ENCODE measurements at places on chromosomes 5 and 9.

GRCh38 chr5:106089073-106089472 lies 1581.7 kb downstream of the EFNA5 start:
- DNase-seq = no peak

DNA sequence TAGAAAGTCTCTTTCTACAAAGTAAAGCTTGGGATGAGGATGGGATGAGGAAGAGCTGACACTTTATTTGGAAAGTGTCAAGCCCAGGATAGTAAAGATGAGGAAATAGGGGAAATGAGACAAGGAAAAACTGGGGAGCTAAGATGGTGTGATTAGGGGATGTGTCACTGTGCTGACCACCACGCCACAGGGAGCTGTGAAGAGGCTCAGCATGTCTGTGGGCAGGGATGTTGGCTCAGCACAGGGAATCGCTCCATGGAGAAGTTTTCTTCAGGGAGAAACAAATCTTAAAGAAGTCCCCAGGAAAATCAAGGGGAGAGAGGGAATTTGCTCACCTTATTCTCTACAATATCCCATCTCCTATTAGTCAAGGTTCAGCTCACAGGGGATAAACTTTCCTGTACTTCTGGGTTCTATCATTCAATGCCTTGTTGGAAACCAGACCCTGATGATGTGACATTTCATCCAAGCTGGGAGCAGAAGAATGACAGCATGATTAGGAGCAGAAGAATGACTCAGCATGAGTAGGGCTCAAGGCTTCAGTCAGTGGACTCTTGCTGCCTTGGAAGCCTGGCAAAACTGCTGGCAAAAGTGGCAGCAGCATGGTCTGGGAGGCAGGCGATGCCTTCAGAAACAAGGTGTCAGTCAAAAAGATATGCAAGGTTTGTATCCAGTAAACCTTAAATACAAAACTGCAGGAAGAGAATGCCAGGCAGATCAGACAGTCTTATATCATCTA lies 4.9 kb downstream of the HSPB3 start:
- DNase-seq = no peak

DNA sequence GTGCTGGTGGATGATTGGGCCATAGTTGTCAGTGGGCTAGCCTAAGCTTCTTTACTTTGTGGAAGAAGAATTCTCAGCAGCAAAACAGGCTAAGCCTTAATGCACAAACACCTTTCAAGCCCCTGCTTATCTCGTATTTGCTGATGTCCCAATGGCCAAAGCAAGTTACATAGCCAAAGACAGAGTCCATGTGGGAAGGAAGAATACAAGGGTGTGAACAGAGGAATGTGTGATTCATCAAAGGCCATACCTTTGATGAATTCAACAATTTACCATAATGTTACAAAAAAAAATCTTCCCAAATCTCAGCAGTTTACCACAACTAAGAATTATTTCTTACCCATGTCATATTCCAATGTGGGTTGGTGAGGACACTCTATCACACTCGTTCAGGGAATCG lies 1.2 kb upstream of the YTHDC2 start:
- no peak for DNase-seq

DNA sequence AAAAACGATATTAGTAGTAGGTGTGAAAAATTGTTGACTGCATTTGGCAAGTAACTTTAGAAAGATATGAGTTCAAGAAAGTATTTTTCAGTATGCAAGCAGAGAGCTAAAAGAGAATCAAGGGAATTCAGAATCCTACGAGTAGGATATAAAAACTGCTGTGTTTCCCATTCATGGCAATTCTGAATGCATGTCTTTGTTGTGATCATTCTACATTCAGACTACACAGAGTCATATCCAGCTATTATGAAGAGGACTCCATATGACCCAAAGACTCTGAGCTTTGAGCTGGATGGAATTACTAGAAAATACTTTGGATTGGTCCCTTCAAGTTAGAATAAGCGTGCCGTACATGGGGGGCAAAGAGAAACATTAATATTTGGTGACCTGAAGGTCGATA lies 12.0 kb downstream of the IFNE start:
- DNase-seq = no peak

DNA sequence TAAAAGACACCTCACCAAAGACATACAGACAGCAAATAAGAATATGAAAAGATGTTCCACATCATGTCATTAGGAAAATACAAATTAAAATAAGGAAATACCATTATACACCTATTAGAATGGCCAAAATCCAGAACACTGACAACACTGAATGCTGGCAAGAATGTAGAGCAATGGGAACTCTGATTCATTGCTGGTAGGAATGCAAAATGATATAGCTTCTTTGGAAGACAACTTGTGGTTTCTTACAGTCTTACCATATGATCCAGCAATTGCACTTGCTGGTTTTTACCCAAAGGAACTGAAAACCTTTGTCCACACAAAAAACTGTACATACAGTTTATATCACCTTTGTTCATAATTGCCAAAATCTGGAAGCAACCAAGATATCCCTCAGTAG lies 6.5 kb downstream of the TMEM161B start:
- DNase-seq = no peak

DNA sequence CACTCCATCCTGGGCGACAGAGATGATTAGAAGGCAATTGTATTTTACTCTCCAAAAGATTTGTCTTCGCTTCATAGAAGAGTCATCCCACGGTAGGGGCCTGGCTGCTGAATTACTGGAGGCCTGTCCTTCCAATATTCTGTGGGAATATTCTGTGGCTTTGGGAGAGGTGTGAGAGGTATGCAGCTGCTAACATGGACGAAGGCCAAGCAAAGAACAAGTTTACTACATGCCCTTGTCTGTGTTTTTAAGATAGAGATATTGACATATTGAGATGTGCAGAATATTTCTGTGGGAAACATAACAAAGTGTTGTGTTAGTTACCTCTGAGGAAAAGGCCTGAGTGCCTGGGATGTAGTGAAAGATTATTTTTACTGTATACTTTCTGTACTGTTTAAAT lies 71.8 kb upstream of the SMIM15 start:
- no peak for DNase-seq

- DNase-seq = no peak
Measured at GRCh38 chr9:117720987-117721386, 16.8 kb downstream of the TLR4 start.
